Tibial nerve (tissue), 4 donors: ENCODE measurements at places on chromosomes 5 and 9. TPM values are rescaled to one million over a fixed set of nuclear protein-coding genes. Genes with fewer than 3 reads are reported as not detected.

GRCh38 chr9:86664603-86665002 is 282.7 kb downstream of the GAS1 start:
- H3K36me3 ChIP-seq = no peaks in the 10 kb centered on the region
- peaks cover 14% of the 10 kb centered on the region for H3K4me1 ChIP-seq
- H3K27ac ChIP-seq = no peak overlapping the region

DNA sequence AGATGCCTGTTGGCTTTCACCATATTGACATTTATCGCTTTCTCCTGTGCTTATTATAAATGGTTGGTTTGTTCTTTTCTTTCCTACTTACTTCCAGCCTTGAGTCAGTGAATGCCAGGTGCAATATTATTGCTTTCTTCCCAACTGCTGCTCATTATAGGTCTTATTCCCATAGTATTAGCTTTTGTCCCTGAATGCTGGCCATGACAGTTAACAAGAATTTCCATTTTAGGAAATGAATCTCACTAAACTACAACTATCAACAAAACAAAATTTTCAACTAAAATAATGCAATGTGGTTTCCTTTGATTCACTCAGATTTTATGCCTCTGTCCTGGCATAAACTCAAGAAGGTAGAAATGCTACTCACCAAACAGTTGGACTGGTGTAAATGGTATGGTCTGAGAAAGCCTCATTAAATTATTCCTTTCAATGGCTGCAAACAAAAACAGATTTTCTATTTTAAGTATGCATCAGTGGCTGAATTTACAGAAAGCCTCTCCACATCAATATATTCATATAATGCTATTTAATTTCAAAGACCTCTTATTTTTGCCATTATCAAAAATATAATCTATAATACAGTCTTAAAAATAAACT is 145.4 kb downstream of the TRPM6 start:
- no peaks in the 10 kb centered on the region for H3K36me3 ChIP-seq
- H3K4me3 ChIP-seq = no peak overlapping the region
- H3K4me1 ChIP-seq = no peaks in the 10 kb centered on the region
- no peaks in the 10 kb centered on the region for H3K27me3 ChIP-seq
- no peak for DNase-seq

DNA sequence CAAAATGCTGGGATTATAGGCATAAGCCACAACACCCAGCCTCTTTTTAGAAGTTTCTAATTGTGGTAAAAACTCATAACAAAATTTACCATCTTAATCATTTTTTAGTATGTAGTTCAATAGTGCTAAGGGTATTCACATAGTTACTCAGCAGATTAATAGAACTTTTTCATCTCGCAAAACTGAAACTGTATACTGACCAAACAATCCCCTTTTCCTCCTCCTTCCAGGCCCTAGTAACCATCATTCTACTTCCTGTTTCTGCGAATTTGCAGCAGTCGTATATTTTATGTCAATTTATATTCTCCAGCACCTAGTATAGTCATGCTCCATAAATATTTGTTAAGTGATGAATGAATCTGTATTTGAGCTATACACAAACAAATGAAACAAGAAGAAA is 86.3 kb upstream of the ERBIN start:
- H3K4me3 ChIP-seq = no peak overlapping the region
- no peak for DNase-seq
- H3K27me3 ChIP-seq = no peaks in the 10 kb centered on the region
- H3K4me1 ChIP-seq = no peaks in the 10 kb centered on the region
- H3K36me3 ChIP-seq = no peaks in the 10 kb centered on the region
- H3K27ac ChIP-seq = no peak overlapping the region

- H3K4me1 ChIP-seq = peaks cover 23% of the 10 kb centered on the region
- no peaks in the 10 kb centered on the region for H3K27me3 ChIP-seq
- DNase-seq = no peak
- no peak overlapping the region for H3K4me3 ChIP-seq
- H3K36me3 ChIP-seq = no peaks in the 10 kb centered on the region
These were observed 13.6 kb downstream of the FUBP3 start for GRCh38 chr9:130593020-130593419.

DNA sequence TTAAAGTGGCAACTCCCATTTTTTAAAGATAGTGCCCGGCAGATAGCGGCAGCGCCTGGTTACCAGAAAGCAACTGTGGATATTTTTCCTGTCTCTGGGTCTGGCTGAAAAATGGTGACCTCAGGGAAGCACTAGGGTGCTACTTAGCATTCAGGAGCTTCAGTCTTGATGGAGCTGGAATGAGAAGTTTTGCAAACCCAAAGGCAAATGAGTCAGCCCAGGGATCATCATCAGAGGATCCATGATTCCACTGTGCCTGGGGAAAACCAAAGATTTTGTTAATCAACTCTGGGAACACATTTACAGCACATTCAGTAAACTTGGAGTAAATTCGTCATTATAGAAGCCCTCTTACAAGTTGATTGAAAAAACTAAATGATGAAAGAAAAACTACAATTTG is 26.7 kb downstream of the F2R start:
- no peaks in the 10 kb centered on the region for H3K4me1 ChIP-seq
- no peak overlapping the region for H3K27ac ChIP-seq
- no peak for DNase-seq

GRCh38 chr9:26669701-26670670 is 222.6 kb downstream of the CAAP1 start:
- no peaks in the 10 kb centered on the region for H3K36me3 ChIP-seq
- no peak overlapping the region for H3K4me3 ChIP-seq
- no peak for DNase-seq
- H3K27me3 ChIP-seq = no peaks in the 10 kb centered on the region

The ZNF618 gene
- 8.7 TPM for total RNA-seq

The ADAMTS6 gene
- 8.8 TPM for total RNA-seq

The SPAAR gene
- total RNA-seq = 9.6 TPM
